Natural killer cell treated with Interleukin-12 subunit alpha and Interleukin-12 subunit beta and Interleukin-15 and Interleukin-18, amount 100 ng/mL, for 72 hours (primary cell): ENCODE measurements at places on chromosomes 5 and 9. TPM values are rescaled to one million over a fixed set of nuclear protein-coding genes. Genes with fewer than 3 reads are reported as not detected.
A peak's percentile ranks its signal among the peaks of the same experiment; 100 is the strongest.

DNA sequence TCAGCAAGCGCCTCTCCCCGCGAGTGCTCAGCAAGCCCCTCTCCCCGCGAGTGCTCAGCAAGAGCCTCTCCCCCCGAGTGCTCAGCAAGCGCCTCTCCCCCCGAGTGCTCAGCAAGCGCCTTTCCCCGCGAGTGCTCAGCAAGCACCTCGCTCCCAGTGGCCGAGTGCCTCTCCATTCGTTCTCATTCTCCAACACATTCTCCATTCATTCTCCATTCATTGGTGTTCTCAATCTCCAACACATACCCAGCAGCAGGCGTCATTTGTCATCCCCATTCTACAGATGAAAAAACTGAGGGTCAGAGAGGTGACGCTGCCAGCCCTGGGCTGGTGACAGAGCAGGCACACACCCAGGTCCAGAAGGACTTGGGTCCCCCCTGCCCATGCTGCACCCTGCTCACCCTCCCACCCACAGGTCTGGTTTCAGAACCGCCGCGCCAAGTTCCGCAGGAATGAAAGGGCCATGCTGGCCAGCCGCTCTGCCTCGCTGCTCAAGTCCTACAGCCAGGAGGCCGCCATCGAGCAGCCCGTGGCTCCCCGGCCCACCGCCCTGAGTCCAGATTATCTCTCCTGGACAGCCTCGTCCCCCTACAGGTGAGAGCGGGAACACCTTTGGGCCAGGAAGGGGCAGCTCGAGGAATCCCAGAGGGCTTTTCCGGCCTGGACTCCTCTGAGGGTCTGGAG, 32.5 kb downstream of the PTGES start:
- peaks cover 14% of the 10 kb centered on the region for H3K27me3 ChIP-seq
- H3K27ac ChIP-seq, result no peak overlapping the region
- no peak for DNase-seq
- H3K4me3 ChIP-seq, result no peak overlapping the region
- H3K36me3 ChIP-seq, result no peaks in the 10 kb centered on the region

GRCh38 chr5:171893290-171893886, 107.8 kb downstream of the SMIM23 start:
- no peak for DNase-seq
- H3K36me3 ChIP-seq, result peaks cover 5% of the 10 kb centered on the region
- no peaks in the 10 kb centered on the region for H3K27me3 ChIP-seq

DNA sequence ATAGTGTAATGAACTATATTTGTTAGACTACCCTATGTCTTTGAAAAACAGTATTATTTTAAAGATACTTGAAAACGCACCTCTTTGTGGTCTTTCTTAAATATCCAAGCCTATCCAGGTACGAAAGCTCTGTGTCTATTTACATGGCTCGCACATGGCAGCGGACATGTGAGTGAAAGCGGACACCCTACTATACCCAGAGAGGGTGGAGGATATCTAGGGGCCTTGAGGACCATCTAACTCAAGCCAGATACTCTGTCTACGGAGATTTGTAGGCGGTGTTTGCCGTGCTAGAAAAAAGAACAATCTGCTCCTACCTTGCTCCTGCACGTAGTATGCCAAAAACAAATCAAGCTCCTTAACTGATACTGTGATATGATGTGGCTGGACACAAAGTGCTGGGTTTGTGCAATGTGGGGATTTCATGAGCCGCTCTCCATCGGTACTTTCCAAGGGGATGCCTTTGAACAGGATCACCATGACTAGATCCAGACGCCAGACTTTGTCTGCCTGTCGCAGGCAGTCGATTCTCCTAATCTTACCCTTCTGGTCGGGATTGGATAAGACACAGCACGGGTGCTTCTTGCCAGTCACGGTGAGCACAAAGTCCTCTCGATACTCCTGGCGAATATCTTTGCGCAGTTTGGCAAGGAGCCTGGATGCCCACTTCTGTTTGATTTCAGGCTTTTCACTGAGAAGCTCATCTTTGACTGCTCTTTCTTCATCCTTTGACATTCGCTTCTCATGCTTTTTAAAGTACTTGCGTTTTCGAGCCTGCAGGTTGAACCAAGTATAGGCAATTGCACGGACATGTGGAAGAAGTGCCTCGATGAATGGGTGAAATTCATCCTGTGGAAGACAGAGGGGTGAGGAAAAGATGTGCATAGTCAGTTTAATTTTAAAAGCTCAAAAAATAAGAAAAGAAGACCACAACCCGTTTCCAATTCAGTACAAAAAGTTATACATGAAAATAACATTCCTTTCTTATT, 7.0 kb downstream of the NFIB start:
- DNase-seq, result no peak
- no peaks in the 10 kb centered on the region for H3K4me1 ChIP-seq
- H3K27ac ChIP-seq, result no peak overlapping the region
- H3K4me3 ChIP-seq, result no peak overlapping the region
- peaks cover 48% of the 10 kb centered on the region for H3K27me3 ChIP-seq
- H3K36me3 ChIP-seq, result no peaks in the 10 kb centered on the region

DNA sequence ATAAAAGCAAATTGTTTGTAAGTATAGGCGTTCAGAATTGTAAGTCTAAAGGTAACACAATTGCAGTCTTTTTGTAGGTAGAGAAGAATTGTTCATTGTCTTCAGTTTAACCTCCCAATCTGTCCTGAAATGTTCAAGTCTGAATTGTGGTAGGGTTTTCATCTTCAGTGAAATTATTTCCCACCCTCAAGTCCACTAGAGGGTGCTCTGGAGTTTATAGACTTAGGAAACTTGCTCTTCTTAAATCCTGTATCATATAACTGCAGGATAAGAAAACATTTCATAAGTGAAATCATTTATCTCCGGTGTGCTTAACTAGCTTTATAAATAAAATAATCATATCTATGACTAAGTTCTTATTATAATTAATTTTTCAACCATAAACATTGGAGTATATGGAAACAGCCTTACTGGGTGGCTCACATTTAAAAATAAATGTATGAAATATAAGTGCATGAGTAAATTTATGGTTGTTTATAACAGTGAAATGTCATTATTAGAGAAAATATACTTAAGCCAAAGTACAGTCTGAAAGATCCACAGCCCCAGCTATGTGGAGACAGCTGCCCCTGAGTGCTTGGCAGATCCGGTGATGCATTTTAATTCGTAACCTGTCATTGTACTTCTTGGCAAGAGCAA, 182.4 kb upstream of the OTULINL start:
- H3K36me3 ChIP-seq, result peaks cover 14% of the 10 kb centered on the region
- H3K27ac ChIP-seq, result no peak overlapping the region
- H3K4me3 ChIP-seq, result no peak overlapping the region
- H3K4me1 ChIP-seq, result peaks cover 11% of the 10 kb centered on the region
- no peak for DNase-seq

DNA sequence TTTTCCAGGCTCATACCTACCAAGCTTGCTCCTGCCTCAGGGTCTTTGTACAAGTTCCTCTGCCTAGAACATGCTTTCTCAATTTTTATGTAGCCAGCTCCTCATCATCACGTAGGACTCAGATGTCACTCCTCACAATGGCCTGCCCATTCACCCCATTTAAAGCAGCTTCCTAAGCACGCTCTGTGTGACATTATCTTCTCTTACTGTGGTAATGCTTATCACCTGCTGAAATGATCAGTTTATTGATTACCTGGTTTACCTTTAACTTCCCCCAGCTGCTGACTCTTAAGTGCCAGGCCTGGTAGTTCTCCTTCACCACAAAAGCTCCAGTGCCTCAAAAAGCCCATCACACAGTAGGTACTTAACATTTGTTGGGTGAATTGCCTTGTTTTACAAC, 13.6 kb downstream of the FUBP3 start:
- H3K4me3 ChIP-seq, result no peak overlapping the region
- H3K27me3 ChIP-seq, result no peaks in the 10 kb centered on the region
- no peak overlapping the region for H3K27ac ChIP-seq
- no peaks in the 10 kb centered on the region for H3K36me3 ChIP-seq
- no peak for DNase-seq

DNA sequence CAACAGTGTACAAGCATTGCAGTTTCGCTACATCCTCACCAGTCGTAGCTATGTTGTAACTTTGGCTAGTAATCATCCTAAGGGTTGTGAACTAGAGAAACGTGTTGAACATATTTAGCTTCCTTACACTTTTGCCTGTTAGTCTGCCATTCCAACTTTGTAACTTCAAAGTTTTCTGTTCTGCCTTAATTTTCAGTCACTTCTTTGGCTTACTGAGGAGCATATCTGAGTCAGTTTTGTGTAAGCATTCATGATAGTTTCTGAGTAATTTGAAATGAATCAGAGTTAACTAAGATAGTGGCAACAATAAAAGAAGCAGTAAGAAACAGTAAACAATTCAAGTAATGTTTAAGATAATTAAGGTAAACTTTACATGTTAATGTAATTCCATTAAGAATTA, 58.9 kb upstream of the MCCC2 start:
- H3K36me3 ChIP-seq, result peaks cover 17% of the 10 kb centered on the region
- DNase-seq, result no peak
- no peak overlapping the region for H3K4me3 ChIP-seq
- no peak overlapping the region for H3K27ac ChIP-seq

GRCh38 chr9:2127486-2127885, 112.3 kb downstream of the SMARCA2 start:
- no peak overlapping the region for H3K4me3 ChIP-seq
- peaks cover 24% of the 10 kb centered on the region for H3K36me3 ChIP-seq
- H3K27ac ChIP-seq, result peak overlapping the region; percentile 17
- DNase-seq, result no peak
- peaks cover 46% of the 10 kb centered on the region for H3K4me1 ChIP-seq

- H3K27ac ChIP-seq, result no peak overlapping the region
- no peak for DNase-seq
- H3K36me3 ChIP-seq, result peaks cover 6% of the 10 kb centered on the region
- peaks cover 5% of the 10 kb centered on the region for H3K27me3 ChIP-seq
- H3K4me3 ChIP-seq, result no peak overlapping the region
Measured at GRCh38 chr9:70035691-70036090, 8.0 kb upstream of the MAMDC2 start.

GRCh38 chr9:116546711-116547581, 140.2 kb upstream of the TRIM32 start:
- DNase-seq, result no peak
- no peak overlapping the region for H3K4me3 ChIP-seq
- peaks cover 5% of the 10 kb centered on the region for H3K4me1 ChIP-seq
- no peaks in the 10 kb centered on the region for H3K27me3 ChIP-seq

SPAG8 gene
- 0.19 TPM for total RNA-seq

- H3K4me3 ChIP-seq, result no peak overlapping the region
- H3K36me3 ChIP-seq, result peaks cover 6% of the 10 kb centered on the region
- no peaks in the 10 kb centered on the region for H3K27me3 ChIP-seq
- no peaks in the 10 kb centered on the region for H3K4me1 ChIP-seq
Measured at GRCh38 chr9:109035684-109036423, 22.6 kb upstream of the CTNNAL1 start.

DNA sequence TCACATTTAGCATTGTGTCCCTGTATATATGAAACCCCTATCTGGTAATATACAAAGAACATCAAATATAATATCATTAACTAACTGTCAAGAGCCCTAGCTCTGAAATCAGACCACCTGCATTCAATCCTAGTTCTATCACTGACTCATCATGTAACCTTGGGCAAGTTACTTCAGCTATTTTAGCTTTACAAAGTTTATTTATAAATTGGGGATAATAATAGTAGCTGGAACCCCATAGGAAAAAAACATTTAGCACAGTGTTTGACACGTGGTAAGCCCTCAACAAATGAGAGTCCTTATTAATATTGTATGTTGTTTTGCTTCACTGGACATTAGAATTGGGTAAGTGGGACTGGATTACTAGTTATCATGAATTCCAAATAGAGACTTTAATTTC, 157.5 kb downstream of the EBF1 start:
- H3K27me3 ChIP-seq, result peaks cover 19% of the 10 kb centered on the region
- no peak overlapping the region for H3K27ac ChIP-seq
- no peaks in the 10 kb centered on the region for H3K36me3 ChIP-seq
- DNase-seq, result no peak
- no peaks in the 10 kb centered on the region for H3K4me1 ChIP-seq

- DNase-seq, result no peak
- H3K27me3 ChIP-seq, result peaks cover 6% of the 10 kb centered on the region
- H3K27ac ChIP-seq, result no peak overlapping the region
- no peaks in the 10 kb centered on the region for H3K4me1 ChIP-seq
- no peaks in the 10 kb centered on the region for H3K36me3 ChIP-seq
Measured at GRCh38 chr5:150604894-150605440, 35.5 kb upstream of the SYNPO start.

- no peak for DNase-seq
- peaks cover 24% of the 10 kb centered on the region for H3K27me3 ChIP-seq
- H3K4me3 ChIP-seq, result no peak overlapping the region
- no peaks in the 10 kb centered on the region for H3K4me1 ChIP-seq
Measured at GRCh38 chr5:180159756-180160155, 49.3 kb downstream of the RASGEF1C start.

NUTM2G gene
- not detected for total RNA-seq

DNA sequence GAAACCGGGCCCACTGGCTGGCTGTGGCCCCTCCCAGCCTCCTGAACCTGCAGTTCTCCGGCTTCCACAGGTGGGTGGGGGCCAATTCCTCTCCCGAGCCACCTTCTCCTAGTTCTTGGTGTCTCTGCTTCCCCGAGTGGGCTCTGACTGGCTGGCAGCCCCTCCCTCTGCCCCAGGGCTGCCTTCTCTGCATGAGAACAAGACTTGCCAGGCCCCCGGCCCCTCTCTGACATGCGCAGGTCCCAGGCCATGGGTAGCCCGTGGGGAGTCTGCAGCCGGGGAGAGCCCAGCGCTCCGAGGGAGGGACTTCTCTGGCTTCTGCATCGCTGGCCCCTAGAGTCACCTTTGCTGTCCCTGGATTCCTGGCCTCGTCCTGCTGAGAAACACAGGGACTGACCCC, 421.7 kb downstream of the IRX2 start:
- H3K27ac ChIP-seq, result no peak overlapping the region
- H3K27me3 ChIP-seq, result no peaks in the 10 kb centered on the region
- H3K4me3 ChIP-seq, result no peak overlapping the region
- no peak for DNase-seq
- H3K4me1 ChIP-seq, result no peaks in the 10 kb centered on the region

GRCh38 chr5:62828742-62829603, 250.4 kb downstream of the LRRC70 start:
- no peak overlapping the region for H3K27ac ChIP-seq
- no peak for DNase-seq
- H3K27me3 ChIP-seq, result no peaks in the 10 kb centered on the region
- no peak overlapping the region for H3K4me3 ChIP-seq
- no peaks in the 10 kb centered on the region for H3K36me3 ChIP-seq

DNA sequence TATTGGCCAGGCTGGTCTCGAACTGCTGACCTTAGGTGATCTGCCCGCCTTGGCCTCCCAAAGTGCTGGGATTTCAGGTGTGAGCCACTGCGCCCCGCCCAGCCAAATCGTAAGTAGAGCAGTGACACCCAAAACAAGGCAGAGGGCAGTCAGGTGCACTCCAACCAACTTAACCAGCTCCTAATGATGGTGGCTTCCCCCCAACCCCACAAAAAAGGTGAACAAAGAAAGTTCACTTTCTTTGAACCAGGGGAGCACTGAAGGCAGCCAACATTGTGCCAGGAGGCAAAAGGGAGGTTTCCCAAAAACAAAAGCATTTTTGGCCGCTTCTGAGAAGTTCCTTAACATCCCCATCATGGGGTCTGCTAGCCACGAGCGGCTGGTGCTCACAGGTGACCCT, 9.6 kb downstream of the GMCL2 start:
- H3K27ac ChIP-seq, result no peak overlapping the region
- peaks cover 10% of the 10 kb centered on the region for H3K27me3 ChIP-seq
- H3K36me3 ChIP-seq, result no peaks in the 10 kb centered on the region
- no peak overlapping the region for H3K4me3 ChIP-seq

GRCh38 chr5:1182633-1183423, 18.6 kb upstream of the SLC6A19 start:
- no peaks in the 10 kb centered on the region for H3K36me3 ChIP-seq
- no peaks in the 10 kb centered on the region for H3K27me3 ChIP-seq
- no peak for DNase-seq
- no peak overlapping the region for H3K4me3 ChIP-seq

- peaks cover 34% of the 10 kb centered on the region for H3K27me3 ChIP-seq
- peaks cover 5% of the 10 kb centered on the region for H3K36me3 ChIP-seq
- H3K27ac ChIP-seq, result no peak overlapping the region
- H3K4me1 ChIP-seq, result peaks cover 24% of the 10 kb centered on the region
- H3K4me3 ChIP-seq, result no peak overlapping the region
Measured at GRCh38 chr9:104091116-104091515, 3.0 kb upstream of the SMC2 start.

NR5A1 gene
- total RNA-seq, result not detected
